DND-41 (cell line): ENCODE measurements at places on chromosomes 6 and 20.

- no peak for DNase-seq
These were observed 105.2 kb downstream of the CDK19 start for GRCh38 chr6:110710115-110710514.

- no peak for DNase-seq
These were observed 113.0 kb upstream of the IYD start for GRCh38 chr6:150255840-150256239.

DNA sequence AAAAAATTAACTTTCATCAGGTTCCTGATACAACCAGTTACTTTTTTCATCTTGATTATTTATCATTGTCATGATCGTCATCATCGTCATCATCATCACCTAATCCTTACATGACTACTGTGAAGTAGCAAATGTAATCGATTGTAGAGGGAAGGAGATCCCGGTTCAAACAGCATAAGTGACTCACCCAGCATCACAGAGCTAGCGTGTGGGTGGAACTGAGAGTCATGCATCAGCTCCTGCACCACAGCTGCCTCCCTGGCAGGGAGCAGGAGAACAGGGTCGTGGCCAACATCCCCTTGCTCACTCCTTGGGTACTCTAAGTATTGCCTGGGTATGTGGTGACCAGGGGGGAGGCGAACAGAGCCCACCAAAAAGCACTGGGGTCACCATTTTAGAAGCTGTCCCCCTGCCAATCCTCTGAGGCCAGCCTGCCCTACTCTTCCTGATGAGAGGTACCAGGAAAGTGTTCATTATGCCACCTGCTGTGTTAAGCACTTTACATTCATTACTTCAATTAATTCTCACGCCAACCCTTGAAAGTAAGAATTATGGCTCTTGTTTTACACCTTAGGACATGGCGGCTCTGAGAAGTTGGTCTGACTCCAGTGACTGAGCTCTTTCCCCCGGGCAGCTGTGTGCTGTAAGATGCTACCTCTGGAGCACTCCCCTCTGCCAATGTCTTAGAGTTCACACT is 425.2 kb downstream of the CD83 start:
- DNase-seq = peak; percentile 10

- DNase-seq = no peak
These were observed 227.6 kb upstream of the ZFP64 start for GRCh38 chr20:52419205-52419604.

DNA sequence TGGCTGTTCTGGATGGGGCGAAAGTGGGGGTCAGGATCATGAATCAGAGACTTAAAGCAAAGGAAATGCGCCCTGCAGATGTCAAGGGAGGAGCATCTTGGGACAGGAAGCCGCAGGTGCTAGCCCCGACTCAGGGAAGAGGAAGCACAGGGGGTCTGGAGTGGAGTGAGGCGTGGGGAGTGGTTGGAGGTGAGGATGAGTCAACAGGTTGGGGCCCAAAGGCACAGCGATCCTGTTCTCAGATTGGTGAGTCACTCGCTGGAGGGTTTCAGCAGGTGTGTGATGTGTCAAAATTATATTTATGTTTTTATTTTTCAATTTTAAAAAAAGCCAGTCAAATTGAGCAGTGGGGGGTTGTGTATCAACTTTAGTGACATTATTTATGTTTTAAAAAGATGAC is 19.0 kb downstream of the PACSIN1 start:
- peak; percentile 37 for DNase-seq

- DNase-seq = no peak
These were observed 7.7 kb downstream of the HLA-B start for GRCh38 chr6:31349301-31349700.

- no peak for DNase-seq
These were observed 21.8 kb downstream of the RNF182 start for GRCh38 chr6:13946506-13946905.

DNA sequence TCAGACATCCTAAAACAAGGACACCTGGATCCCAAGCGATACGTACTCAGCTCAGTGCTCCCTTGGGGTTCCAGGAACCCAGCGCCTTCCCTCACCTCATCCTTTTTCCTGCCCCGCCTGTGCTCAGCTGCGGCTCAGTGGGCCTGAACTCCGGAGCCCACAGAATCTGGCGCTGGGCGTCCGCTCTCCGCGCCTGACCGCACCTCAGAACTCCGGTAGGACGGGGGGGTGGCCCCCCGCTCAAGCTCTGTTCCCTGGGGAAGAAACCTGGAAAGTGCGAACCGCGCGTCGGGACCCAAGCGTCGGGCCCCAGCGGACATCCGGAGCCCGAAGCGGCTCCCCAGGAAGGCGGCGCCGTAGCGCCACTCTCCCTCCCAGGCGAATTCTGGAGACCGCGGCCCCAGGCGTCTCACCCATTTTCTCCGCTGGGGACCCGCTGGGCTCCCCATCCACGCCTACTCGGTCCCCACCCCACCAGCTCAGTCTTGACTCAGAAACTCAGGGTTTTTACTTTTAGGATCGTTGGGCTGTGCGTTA is 336 bp upstream of the LY6G5C start:
- DNase-seq = no peak

GRCh38 chr20:52494244-52494643 is 302.7 kb upstream of the ZFP64 start:
- DNase-seq = no peak

- peak; percentile 96 for DNase-seq
These were observed 60.7 kb downstream of the TNFAIP3 start for GRCh38 chr6:137927777-137928218.

- no peak for DNase-seq
These were observed 39.7 kb downstream of the LBP start for GRCh38 chr20:38386004-38386403.

DNA sequence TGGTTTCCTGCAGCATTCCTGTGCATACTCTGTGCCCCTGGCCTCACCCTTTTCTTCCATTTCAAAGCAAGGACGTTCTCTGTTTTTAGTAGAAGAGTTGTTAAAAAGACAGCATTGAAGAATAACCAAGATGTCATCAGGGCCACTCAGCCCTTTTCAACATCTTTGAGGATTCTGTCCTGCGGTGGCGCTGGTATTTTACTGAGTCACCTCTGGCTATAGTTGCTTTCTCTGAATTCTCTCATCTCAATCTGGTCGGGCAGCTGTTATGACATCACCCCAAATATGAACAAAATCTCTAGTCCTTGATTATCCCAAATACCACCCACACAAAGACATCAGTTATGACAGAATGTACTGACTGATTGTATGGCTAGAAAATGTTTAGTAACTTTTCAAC is 204.2 kb downstream of the GRIK2 start:
- no peak for DNase-seq

DNA sequence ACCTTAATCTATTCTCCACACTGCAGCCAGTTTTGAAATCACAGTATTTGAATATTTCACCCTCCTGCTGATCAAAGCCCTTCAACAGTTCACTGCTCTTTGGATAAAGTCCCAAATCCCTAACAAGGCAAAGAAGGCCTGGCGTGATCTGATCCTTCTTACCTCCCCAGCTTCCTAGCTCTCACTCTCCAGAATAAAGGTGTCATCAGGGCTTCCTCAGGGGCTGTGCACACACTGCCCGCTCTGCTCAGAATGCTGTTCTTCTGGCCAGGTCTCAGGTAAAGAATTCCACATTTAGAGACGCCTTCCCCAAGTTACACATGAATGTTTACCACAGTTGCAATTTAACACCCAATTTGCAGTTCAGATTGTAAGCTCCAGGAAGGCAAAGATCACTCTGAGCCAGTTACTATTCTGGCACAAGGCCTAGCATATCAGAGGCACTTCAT is 58.9 kb upstream of the MCM9 start:
- DNase-seq = no peak

GRCh38 chr20:14860410-14860814 is 523.0 kb upstream of the FLRT3 start:
- no peak for DNase-seq
